ENCODE measurements at places on chromosomes 2 and 18. TPM values are rescaled to one million over a fixed set of nuclear protein-coding genes. Genes with fewer than 3 reads are reported as not detected.

DNA sequence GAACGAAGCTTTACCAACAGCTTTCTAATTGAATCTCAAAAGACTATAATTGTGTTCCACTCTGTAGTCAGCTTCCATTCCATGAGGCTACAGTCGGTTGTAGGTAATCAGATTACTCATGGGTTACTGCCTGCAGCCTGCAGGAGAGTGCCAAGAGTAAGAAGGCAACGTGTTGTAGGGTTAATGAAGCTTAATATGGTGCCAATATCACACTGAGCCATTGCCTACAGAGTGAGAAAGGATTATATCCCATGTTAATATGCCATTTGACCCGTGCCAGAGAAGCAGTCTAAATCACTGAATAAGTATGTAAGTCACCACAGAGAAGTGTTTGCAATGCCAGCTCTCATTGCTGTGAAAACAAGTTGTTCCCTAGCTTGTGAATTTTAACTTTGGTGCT lies 734.5 kb upstream of the ACVR2A start:
- DNase-seq: no peak

DNA sequence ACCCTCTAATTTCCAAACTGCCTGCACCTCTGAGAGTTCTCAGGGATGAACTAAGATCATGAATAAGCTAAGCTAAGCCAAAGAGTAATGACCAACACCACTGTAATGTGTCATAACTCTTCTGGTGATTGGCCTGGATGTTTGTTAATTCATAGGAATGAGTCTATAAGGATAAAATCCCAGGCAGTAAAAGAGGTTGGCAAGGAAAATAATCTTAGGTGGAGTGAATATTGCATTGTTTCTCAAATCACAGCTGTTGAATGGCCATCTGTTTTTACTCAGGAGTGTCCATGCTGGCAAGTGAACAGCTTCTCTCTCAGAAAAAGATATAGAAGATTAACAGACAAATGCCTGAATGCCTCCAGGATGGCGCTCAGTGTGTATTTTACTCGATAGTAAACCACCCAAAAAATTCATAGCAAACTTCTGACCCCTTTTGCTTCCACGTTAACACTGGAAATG lies 60.8 kb upstream of the GLS start:
- no peak for DNase-seq

Gene UGT1A3
- total RNA-seq: not detected

DNA sequence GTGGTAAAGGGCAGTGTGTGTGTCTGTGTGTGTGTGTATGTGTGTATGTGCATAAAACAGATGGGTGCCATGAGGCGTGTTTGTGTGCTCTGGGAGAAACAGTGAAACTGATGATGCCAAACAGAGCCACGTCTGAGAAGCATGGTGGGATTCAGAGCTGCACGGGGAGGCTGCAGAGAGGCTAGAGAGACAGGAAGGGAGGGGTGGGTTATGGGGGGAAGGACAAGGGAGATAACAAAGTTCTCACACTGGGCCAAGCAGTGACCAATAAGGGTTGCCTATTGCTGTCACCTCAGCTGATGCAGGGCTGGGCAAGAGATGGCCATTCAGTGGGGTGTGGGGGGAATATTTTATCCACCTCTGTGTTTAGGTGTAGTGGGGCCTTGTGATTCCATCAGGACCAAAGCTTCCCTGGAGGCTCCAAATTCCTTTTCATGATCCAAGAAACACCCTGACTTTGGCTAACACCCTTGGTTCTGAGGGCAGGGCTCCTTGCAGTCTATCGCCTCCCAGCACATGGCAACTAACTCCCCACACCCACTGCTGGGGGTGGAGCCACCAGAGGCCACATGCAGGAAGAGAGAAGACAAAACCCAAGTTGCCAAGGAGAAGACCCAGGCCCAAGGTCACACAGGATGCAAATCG lies 54.2 kb upstream of the POMC start:
- DNase-seq: no peak

- DNase-seq: no peak
Measured at GRCh38 chr2:62305421-62306176, 109.7 kb downstream of the B3GNT2 start.

DNA sequence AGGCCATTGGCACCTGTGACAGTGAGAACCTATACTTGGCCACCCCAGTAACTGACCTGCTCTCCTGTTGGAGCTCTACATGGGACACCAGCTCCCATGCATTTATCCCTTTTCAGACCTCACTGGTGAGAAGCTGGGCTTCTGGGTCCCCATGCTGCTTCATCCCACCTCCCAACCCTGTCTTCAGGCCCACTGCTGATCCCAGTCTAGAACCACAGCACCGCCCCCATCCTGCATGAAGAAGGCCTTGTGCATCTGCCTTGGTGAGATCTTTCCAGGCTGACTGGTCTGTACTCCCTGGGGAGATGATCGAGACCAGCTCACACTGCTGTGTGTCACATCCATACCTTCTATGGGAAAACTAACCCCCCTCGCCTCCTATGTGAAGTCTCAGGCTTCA lies 22.7 kb downstream of the TTC32 start:
- DNase-seq: no peak

DNA sequence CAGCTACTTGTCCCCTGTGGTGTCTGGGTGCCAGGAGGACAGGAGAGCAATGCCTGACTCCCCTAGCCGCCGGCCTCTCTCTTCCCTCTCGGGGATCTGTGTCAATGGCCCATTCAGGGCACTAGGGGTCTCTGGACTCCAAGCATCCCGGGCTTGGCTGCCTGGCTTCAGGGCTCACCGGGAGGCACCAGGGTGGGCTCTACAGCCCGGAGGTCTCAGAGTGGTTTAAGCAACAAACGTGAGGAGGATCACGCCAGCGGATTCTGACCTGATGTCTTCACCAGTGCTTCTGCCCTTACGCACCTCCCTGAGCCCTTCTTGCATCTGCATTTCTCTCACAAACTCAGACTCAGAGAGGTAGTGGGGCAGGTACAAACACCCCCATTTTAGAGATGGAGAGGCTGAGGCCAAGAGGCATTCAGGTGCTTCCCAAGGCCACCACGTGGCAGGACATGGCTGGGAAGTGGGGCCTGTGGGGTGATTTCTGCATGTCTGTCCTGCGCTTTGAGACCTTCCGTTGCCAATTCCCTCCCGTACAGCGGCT lies 243.0 kb downstream of the CELF4 start:
- peak; percentile 42 for DNase-seq

DNA sequence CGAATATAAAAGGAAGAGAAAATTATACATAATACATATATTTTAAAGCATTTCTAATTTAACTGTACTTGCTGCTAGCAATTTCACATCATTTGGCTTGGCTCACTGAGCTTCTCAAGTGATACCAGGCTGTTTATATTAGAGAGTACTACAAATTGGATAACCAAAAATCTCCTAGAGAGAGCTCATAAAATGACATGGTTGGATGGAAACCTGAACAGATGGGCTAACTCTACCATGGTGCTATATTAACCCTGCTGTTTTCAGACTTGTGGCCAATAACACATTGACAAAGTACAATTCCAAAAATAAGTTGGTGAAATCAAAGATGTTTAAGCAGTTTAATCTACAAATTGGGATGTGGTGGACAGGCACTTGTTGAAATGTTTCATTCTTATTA lies 364.4 kb upstream of the GCFC2 start:
- no peak for DNase-seq

DNA sequence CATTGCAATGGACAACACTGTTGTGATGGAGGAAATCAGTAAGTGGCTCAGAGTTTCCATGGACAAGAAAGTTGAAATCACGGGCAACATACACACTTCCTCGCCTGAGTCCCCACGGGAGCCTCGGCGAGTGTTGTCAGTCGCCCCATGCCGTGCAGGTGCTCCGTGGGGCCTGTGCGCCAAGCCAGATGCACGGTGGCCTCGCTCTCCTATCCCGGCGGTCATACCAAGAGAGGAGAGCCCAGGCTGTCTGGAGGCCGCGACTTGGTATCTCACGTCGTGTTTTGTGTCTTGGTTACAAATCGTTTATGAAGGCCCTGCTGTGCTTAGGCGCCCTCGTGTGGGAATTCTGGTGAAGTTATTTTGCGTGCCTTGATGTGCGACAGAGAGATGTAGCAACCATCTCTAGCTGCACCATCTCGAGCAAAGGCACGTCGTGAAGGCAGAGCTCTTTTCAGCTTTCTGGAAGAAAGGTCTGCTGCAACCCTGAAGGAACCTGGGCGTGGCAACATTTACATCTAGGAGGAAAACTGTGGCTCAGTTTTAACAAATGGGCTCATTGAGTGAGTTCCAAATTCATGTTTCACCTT lies 21.8 kb downstream of the ATG4B start:
- DNase-seq: peak; percentile 61

Gene ASNSD1
- 28.1 TPM for total RNA-seq

Gene FAP
- 1.4 TPM for total RNA-seq

DNA sequence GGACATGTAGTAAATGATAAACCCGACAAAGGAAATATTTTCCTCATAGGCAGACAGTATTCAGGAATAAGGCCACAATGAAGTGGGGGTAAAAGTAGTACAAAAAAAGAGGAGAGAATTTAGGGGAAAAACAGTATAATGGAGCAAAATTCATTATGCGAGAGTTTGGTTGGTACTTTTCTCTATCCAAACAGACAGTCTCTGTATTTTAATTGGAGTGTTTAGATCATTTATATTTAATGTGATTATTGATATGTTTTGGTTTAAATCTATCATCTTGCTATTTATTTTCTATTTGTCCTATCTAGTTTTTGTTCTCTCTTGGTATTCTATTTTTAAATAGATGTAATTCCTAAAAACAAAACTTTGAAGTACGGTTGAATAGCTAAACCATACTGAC lies 170.3 kb upstream of the SP5 start:
- DNase-seq: no peak

GRCh38 chr2:240708457-240708856 lies 16.8 kb downstream of the AQP12A start:
- DNase-seq: no peak

DNA sequence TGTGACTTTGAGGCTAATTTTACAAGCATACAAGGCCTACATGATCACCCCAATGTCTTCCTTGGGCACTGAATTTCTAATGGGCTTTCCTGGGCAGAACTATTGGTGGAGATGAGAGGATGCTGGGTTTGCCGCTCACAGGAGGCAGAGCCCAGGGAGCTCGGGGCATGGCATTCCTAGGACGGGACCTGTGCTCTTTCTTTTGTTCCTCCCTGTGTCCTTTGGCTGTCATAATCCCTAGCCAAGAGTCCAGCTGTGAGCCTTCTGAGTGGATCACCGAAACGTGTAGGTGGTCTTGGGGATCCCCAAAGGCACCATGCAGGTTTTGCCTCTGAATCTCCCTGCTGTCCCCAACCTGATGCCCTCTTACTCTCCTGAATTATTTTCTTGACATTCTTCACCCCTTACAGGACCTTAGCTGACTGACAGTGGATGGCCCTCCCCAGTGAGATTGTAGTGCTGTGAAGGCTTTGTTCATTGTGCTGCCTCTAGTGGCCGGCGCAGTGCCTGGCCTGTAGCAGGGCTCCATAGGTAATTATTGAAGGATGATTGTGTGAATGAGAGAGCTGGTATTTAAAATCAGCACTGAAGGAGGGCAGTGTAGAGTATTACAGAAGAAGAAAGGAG lies 221.9 kb downstream of the ZNF407 start:
- DNase-seq: no peak

- no peak for DNase-seq
Measured at GRCh38 chr2:40690036-40690435, 238.1 kb upstream of the SLC8A1 start.

GRCh38 chr2:53987336-53987921 lies 16.6 kb upstream of the PSME4 start:
- no peak for DNase-seq

Gene CAPG
- total RNA-seq: 20.3 TPM

Gene BMP10
- 0.27 TPM for total RNA-seq

GRCh38 chr18:61732854-61733253 lies 160.0 kb downstream of the RNF152 start:
- DNase-seq: peak; percentile 61

GRCh38 chr2:217717646-217718045 lies 285.1 kb downstream of the TNS1 start:
- DNase-seq: no peak

Gene SERPINB5
- not detected for total RNA-seq

Gene PAX8
- 0.13 TPM for total RNA-seq

DNA sequence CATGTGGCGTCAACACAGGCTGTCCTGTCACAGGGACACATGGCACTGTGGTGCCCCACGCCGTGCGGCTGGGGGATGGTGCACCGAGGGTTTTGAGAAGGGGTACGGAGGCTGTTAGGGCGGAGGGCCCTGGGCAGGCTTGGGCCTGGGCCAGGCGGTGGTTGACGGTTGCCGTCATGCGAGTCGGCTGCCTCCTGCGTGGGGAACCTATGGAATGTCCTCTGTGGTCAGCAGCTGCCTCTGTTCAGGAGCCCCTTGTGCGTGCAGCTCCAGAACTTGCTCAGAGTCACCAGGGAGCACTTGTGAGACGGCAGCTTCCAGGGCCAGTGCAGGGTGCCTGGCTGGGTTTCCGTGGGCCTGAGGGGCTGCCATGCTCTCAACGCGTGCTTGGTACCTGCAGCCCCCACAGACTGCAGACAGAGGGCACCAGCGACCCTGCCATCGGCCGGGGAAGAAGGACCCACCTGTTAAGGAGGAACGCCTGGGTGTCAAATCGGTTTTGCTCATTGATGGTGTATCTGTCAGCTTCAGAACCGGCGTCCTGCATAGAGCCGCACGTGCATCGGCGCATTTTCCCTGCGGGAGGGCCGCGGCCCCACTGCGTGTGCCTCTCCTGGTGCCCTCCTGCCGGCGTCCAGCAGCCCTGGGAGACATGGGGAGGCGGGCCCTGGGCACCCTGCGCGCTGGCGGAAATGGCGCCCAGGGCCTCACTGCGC lies 10.0 kb upstream of the D2HGDH start:
- DNase-seq: no peak

DNA sequence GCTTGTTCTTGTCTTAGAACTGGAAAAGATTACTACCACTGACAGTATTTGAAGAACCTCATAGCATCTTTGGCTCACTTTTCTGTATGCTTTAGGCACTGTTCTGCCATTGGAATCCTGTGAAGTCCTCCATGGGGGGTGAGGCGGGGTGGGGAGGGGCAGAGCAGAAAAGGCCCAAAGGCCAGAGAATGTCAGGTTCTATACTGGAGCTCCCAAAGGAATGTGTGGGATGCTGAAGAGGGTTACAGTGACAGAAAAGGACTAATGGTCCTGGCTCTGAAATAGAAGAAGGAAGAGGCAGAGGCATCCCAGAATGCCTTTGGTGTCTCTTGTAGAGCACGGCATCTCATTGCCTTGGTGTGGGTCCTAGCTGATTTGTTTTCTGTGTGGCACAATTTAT lies 141.9 kb downstream of the HAUS1 start:
- no peak for DNase-seq

DNA sequence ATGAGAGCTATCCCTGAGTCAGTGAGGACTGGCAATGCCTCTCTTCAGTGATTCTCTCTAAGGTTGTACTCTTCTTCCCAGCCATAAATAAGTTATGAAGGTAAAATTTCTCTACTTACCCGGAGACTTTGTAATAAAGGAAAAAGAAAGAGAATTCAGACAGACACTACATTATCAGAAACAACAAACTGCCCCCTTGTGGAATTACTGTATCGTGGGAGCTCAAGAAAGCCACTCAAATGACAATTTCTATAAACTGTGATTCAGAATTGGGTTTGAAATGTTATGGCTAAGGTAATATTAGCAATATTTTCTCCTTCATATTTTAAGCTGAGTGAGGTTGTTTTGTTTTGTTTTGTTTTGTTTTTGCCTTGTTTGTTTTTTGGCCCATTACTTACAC lies 155.8 kb upstream of the TANK start:
- DNase-seq: no peak
